Sigmoid colon (tissue), 7 donors: ENCODE measurements at places on chromosomes 6 and 20.

DNA sequence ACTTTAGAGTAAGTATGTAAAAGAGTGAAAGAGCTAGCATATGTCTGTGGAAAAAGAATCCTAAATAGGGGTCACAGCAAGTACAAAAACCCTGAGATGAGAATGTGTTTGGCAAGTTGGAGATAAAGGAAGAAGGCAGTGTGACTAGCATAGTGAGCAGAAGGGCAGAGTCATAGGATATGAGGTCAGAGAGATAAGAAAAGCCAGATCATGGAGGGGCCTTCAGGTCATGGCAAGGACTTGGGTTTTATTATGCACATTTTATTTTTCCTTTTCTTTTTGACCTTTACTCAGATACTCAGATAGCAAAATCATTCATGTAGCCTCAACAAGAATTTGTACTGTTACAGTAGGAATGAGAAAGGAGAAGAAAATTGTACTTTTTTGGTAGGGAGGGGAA lies 138.0 kb downstream of the GJA1 start:
- DNase-seq = no peak

GRCh38 chr6:166936079-166936787 lies 20.1 kb downstream of the RNASET2 start:
- no peak for DNase-seq

- no peak for DNase-seq
Observed at GRCh38 chr6:144488590-144488989, 203.5 kb downstream of the UTRN start.

DNA sequence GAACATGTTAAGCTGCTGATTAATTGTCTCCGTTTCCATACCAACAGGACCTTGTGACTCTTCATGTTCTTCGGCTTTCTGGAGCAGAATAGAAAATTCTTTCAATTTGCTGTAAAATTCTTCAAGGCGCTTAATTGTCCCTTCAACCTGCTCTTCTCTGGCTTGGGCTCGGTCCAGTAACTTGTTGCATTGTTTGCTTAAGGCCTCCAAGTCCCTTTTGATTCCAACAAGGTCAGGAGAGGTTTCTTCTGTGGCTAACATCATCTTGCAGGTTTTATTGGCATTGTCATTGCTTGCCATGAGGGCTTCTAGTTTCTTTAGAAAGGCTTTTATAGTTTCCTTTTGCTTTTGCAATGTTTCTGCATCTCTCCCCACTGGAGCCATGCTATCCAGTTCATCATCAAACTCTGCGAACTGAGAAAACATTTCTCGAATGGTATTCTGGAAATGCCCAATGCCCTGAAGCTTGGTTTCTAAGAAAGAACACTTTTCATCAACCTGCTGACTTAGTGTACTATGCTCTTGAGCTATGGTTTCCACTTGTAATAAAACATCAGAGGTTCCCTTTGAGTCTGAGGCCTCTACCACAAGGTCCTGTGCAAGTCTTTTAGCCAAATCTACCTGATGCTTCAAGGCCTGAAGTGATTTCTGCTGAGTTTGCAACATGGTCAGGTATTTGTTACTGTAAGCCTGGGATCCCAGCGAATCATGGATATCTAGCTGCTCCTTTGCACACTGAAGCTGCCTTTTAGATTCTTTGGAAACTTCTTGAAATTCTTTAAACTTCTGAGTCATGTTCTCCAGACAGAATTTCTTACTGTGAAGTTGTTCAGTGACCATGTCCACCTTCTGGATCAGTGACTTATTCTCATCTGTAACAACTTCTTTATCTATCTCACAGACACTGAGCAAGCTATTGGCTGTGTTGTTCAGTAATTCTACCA lies 90.2 kb downstream of the DST start:
- no peak for DNase-seq

DNA sequence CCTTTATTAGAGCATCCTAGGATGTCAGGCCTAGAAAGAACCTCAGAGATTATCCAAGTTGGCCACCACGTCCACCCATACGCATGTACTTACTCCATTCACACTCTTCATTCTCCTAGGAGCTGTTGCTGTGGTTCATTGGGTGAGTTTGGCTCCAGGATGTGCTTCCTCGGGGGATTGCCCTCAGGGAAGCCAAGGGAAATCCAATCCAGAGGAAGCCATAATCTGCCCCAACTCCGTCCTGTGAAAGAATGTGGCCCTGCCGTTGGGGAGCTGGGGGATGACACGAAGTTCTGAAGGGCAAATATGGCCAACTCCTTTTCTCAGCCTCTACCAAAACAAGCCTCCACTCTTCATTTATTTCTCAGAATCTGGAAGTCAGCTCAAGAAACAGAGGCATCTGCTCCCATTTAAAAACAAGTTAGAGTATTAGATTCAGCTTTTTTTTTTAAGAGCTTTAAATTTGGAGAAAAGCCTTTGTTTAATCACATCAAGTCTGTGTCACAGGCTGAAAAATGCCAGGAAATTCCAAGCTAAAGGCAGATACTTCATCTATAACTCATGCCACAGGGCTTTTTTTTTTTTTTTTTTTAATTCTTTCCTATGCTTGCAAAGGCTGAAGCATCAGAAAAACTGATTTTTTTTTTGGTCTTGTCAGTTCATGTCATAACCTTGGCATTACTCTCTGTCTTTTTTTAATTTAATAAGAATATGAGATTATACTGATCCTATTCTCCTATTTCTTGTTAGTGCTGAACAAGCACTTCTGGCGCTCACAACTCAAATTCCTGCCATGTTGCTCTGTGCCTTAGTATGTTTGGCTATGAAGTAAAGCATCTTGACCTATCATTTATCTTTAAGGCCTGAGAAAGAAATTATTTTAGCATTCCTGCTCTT lies 480.9 kb upstream of the MARCKS start:
- no peak for DNase-seq

GRCh38 chr20:59583428-59584277 lies 20.7 kb upstream of the PHACTR3 start:
- peak; percentile 76 for DNase-seq

DNA sequence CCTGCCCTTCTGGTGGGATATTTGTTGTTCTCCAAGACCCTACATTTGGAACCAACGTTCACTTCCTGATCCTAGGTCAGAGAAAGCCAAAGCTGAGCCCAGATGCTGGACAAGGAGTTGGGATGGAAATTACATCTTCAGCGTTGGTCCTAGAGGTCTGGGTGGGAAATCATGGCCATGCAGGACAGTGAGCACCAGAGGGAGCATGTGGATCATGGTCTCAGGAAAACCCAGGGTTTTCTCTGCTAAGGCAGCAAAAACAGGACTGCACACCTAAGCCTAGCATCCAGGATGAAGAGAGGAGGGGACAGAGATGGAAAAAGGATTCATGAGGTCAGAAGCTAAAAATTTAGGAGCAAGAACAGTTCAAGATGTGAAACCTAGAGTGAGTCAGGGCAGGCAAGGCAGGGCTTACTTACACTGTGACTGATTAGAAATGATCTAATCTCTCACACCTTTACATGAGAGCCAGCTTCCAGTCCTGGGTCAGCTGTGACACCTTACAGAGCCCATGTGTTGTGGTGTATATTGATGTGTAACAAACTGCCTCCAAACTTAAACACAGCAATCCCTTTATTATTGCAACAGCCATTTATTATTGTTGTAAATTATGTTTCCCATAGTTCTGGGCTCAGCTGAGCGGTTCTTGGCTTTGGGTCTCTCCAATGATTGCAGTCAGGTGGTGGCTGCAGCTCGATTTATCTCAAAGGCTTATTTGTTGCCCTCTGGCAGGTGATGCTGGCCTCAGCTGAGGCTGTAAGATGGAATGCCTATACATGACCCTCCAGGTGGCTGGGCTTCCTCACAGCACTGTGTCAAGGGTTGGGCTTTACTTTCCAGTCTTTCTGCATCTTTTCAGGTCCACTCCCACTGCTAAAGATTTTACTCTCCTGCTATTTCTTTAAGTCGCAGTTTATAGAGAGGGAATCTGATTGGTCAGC lies 6.5 kb downstream of the C20orf202 start:
- no peak for DNase-seq

GRCh38 chr6:165605901-165606739 lies 56.9 kb downstream of the PDE10A start:
- DNase-seq = no peak

GRCh38 chr6:120608826-120609225 lies 725.5 kb downstream of the TBC1D32 start:
- no peak for DNase-seq

- DNase-seq = no peak
Observed at GRCh38 chr6:27577922-27578321, 105.0 kb upstream of the ZNF184 start.

DNA sequence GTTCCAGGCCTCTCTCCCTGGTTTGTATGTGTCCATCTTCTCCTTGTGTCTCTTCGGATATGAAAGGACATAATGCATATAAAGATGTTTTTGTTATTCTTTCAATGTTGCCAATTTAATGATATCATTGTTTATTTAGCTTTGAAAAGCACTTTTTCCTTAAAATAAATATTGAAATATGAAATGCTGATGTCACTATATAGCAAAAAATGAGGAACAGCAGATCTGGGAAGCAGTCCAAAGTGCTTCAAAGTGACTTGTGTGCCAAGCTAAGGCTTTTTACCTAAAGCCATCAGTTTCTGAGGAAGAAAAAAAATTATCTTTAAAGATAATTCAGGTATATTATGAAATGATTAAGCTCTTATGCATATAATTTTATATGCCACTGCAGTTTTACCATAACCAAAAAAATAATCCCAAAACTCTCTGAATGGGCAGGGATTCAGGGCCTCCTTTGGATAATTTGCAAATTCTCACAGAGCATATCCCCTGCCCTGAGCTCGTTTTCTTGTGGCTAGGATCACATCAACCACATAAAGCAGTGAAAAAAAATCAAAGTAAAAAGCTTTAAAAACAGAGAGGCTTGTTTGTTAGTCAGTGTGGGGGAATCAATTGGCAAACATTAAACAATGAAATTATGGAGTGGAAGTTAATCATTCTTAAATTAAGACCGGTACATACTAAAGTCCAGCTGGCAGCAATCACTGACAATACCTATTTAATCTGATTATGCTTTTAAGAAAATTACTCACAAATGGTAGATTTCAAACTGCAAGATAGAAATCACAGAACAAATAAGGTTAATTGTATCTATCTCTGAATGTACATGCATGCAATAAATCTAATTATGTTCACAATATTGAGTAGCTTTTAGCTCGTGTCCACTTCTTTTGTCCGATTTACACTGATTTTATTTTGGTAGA lies 1027.9 kb upstream of the ADGRB3 start:
- no peak for DNase-seq

DNA sequence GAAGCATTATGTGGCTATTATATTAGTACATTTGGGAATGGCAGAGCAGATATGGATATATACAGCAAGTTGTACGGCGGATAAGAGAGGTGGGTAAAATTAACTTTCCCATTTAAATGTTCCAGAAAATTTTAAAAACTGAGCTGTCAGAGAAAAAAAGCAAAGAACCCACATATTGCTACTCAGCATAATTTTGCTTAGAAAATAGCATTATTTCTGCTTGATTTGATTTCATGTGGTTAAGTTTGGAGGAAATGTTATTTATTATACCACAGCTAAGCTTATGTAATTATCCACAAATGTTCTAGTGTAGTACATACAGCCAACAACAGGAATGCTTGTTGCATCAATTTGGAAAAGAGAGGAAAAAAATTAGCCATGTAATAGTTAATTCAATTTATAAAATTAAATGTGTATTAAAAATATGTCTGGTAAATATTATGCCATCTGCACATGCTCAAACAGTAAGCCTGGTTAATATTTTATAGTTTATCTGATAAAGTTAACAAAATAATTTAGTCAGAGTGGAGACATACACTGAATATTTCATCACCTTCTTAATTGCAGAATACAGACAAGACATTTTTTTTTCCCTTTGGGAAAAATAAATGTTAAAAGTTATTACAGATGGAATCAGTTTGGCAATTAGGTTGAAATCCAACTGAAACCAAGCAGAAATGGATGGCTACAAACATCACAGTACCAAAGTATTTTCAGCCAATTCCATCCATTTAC lies 172.1 kb upstream of the ID4 start:
- DNase-seq = no peak

GRCh38 chr6:154925130-154925529 lies 70.0 kb upstream of the TIAM2 start:
- DNase-seq = no peak

DNA sequence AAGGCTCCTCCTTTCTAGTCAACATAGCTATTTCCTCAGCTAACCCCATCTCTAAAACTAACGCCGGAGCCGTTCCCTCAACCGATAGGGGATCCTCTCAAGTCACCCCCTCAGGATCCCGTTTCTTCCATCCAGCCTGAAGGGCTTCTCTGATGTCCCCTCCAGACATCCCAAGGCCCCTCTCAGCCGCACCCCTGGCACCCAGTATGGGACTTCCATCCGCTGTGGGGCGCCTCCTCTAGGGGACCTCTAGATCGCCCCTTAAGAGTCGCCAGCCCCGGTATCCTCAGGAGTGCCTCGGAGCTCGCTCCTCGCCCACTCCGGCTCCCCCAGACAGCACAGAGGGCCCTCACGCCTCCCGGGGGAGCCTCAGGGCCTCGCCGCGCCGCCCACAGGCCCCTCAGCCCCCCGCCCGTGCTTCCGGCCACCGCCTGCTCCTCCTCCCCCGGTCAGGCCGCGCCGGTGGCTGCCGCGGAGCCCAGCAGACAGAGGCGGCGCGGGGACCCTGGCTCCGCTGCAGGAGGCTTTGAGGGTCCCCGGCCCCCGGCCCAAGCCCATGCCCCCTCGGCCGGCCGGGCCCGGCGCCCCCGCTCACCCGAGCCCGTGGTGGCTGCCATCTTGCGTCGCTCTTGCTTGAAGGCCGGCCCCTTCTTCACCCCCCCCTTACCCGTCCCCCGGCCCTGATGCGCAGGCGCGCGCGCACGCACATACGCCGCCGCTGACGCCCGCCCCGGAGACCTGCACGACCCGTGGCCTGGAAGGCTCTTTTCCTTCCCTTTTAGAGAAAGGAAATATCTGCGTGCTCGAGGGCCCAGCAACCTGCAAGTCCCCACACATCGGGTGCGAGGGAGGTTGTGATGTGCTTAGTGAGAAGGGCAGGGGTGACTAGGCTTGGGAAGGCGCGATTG lies at the start of gene UBE2V1:
UBE2V1 (minus strand) TSS at position 639 of the 908 bp plus-strand sequence; CDS start at position 617, 22 bp downstream.
- peak; percentile 96 for DNase-seq

- no peak for DNase-seq
Observed at GRCh38 chr6:36357872-36358225, 21.2 kb upstream of the BNIP5 start.

- no peak for DNase-seq
Observed at GRCh38 chr6:49416195-49416594, 46.9 kb downstream of the MMUT start.

DNA sequence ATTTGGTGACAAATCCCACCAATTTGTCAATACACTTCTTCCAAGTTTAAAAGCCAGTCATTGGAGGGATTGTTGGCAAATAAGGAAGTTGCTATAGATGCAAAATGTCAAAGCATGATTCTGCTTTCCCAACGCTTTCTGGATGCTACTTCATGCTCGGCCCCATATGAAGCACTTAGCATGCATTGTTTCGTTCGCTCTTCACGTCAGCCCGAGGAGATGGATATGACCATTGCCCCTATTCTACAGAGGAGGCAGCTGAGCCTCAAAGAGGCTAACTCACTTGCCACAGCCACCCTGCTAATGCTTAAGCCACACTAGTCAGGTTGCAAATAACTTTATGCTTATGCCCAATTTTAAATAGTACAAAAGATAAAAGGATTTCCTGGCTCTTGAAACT lies 2.8 kb upstream of the NXT1 start:
- DNase-seq = no peak
